ENCODE measurements at places on chromosomes 16 and 17.

DNA sequence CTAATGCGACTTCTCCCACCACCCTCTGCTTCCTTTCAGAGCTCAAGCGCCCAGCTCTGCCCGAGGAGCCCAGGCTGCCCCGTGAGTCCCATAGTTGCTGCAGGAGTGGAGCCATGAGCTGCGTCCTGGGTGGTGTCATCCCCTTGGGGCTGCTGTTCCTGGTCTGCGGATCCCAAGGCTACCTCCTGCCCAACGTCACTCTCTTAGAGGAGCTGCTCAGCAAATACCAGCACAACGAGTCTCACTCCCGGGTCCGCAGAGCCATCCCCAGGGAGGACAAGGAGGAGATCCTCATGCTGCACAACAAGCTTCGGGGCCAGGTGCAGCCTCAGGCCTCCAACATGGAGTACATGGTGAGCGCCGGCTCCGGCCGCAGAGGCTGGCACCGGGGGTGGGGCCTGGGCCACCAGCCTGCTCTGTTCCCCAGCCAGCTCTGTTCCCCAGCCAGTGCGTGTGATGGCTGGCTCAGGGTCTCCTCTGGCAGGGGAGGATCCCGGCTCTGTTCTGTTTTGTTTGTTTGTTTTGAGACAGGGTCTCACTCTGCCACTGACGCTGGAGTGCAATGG lies 18.7 kb downstream of the CRISPLD2 start:
- no peak for ATAC-seq

- ATAC-seq, result no peak
Observed at GRCh38 chr17:32904891-32905290, 23.1 kb upstream of the TMEM98 start.

DNA sequence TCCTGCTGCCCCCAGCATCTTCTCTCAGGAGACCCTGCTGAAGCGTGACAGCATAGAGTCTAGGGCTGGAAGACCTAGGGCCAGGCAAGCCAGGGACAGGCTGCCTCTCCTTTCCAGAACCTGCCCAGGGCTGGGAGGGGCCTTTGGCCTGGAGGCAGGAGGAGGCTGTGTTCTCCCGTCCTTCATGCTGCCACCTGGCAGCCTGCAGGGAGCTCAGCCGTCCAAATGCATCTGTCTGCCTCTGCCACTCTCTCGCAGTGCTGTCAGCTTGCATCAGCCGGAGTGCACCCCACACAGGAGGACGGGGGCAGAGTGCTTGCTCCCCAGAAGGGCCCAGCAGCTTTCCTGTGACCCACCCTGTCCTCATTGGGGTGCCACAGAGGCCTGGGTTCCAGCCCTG lies 31.3 kb downstream of the ARHGAP23 start:
- no peak for ATAC-seq

DNA sequence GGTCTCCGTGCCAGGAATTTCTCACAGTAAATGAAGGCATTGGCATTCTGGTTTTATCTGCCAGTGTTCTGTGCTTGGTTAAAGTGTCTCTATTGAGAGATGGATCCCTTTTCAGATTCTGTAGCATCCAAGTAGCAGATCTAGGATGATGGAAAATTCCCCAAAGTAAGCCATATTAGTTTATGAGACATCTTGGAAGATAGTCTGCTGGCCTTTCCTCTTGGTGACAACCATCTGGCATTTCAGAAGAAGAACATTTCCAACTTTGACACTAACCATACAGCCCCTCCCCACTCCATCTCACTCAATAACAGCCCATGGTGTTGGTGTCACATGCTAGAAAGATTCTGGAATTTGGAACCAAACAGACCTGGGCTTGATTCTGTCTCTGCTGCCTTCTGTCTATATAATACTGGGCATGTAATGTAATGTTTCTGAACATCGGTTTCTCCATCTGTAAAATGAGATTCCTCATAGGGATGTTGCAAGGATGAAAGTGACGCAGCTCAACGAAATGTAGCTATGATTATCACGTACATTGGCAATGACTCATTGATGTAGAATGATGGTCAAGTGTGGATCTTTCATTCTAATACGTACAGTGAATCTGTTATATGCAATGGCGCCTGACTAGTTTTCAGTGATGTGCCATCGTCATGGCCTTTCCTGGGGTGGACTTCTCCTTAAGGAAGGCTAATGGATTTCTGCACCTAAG lies 32.6 kb upstream of the PIRT start:
- ATAC-seq, result no peak

DNA sequence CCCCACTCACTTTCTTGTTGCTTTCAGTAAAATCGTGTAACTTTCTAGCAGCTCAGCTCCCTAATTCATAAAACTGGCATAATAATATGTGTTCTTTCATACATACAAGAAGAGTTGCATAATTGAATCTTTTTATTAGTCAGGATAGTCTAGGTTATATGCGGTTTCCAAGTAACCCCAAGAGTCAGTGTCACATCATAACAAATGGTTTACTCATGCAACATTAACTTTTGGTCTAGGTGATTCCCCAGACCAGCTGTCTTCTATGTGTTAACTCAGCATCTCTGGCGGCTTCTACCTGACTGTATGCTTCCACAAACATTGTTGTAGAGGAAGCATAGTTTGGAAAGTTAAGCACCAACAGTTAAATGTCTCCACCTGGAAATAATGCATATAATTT lies 1000.4 kb downstream of the CDH11 start:
- no peak for ATAC-seq

GRCh38 chr17:67218385-67218950 lies 26.5 kb downstream of the HELZ start:
- ATAC-seq, result no peak

DNA sequence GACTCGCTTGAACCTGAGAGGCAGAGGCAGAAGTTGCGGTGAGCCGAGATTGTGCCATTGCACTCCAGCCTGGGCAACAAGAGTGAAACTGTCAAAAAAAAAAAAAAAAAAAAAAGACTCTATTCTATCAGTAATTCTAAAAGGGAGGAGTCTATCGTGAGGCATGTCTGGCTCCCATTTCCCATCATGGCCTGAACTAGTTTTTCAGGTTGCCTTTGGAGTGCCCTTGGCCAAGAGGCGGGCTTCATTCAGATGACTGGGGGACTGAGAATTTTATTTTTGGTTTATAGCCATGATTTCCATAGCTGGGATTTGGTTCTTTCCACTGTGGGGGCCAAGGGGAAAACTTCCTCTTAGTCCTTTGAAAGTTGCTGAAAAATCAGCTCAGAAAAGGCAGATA lies 3.5 kb upstream of the SNX29 start:
- ATAC-seq, result peak; percentile 41

DNA sequence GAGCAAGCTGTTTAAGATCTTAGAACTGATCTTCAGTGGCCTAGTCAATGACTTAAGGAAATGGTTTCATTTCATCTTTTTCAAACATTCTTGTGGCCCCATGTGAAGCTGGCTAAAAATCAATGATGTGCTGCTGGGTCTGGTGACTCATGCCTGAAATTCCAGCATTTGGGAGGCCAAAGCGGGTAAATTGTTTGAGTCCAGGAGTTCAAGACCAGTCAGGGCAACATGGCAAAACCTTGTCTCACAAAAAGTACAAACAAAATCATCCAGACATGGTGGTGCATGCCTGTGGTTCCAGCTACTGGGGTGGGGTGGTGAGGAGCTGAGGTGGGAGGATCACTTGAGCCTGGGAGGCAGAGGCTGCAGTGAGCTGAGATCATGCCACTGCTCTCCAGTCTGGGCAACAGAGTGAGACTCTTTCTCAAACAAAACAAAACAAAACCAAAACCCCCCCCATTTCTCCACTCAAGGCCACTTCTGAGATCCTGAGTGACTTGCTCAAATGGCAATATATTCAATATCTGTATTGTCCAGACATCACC lies 17.4 kb upstream of the COL1A1 start:
- ATAC-seq, result no peak
